ENCODE measurements at places on chromosomes 1 and 21.
A peak's percentile ranks its signal among the peaks of the same experiment; 100 is the strongest.

- DNase-seq, result no peak
Measured at GRCh38 chr1:106276871-106277270, 779.6 kb upstream of the PRMT6 start.

DNA sequence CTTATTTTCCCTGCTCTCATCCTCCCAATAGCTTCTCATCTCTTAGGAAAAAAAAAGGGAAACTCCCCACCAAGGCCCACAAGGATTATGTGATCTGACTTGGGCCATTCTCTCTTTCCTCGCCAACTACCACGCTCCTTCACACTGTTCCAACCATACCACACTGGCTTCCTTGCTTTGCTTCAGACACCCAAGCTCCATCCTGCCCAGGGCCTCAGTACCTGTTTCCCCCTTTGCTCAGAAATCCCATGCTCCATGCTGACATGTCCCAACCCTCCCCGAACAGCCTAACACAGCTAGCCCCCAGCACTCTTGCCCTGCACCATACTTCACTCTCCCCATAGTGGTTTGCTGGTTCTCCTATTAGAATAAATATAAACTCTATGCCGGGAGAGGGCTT, 39.2 kb downstream of the MAB21L3 start:
- DNase-seq, result no peak

GRCh38 chr1:189751311-189751710, 726.4 kb downstream of the BRINP3 start:
- DNase-seq, result peak; percentile 2

DNA sequence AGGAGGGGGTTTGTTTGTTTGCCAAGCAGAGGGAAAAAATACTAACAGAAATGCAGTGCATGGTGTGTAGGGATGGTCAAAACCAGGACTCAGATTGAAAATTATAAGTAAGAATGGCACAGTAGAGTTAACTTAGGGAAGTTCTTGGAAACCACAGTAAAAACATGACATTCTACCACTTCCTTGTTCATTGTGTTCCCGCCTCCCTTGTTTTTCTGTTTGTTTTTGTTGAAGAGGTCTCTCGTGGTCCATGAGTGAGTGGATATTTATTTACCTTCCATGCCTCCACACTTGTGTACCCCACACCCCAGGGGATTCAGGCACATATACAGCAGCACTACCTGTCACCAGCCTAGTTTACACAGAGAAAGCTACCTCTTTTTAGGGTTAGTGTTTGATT, 69.6 kb downstream of the OLFML2B start:
- DNase-seq, result no peak

DNA sequence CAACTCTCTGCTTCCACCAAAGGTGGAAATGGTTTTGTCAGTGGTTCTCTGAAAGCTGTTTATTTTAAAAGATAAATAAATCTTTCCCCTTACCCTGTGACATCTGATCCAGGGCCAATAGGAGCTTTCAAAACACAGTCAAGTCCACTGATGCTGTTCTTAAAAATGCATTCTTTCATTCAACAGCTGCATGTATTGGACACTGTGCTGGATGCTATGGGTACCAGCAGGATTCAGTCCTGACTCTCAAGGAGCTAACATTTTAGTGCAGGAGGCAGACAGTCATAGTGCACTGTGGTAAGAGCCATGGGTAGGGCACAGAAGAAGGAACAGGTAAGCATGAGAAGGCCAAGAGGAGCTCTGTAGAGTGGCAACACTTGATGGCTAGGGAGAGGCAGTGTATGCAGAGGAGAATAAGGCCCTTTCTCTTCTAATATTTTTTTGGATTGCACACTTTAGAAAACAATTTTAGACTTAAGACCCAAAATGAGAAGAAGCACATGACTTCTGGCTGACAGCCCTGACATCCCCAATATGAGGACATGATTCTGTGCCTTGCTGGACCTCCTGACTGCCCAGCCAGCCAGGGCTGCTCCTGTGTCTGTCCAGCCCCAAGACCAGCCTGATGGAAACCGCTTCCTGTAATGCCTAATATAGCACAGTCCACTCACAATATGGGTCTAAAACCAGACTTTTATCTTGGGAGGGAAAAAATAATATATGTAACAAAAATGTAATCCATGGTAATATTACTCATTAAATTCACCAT, 207.3 kb downstream of the SDCCAG8 start:
- no peak for DNase-seq

DNA sequence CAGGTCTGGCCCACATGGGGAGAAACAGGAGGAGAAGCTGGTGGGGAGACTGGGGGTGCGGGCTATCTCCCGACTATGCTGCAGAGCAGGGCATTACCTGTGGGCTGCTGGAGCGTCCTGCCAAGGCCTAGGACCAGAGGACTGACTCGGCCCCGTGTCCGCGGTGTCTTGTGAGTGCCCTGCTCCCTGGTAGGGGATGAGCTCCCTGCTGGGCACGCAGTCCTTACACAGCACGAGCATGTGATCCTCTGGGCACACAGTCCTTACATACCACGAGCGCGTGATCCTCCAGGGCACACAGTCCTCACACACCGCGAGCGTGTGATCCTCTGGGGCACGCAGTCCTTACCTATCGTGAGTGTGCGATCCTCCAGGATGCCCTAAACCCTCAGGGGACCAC, 31.8 kb upstream of the CSF3R start:
- no peak for DNase-seq

DNA sequence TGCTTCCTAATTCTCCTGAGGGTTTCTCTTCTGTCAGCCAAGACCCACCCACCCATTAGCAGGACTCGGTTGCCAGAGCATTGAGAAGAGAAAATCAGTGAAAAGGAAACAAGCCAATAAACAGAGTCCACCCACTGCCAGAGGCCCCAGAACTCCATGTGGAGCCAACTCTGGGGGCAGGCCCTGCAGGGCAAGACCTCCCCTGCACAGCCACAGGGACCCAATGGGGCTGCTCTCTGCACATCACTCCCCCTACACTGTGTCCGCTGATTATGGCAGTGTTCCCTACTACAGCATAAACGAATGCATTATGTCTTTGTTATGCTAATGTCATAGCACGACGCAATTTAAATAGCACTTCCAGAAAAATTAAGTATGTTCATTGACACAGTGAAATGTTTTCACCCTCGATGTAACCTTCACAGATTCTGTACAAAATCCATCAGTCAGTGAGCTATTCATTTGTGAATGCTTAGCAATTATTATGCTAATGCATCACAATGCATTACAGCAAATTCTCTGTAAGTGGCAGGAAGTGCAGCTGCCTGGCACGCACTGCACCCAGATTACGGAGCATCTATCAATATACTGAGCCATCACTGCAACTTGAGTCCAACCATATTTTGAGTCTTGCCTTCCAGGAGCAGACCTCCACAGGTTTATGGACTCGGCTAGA, 56.4 kb downstream of the GRIK3 start:
- DNase-seq, result no peak

DNA sequence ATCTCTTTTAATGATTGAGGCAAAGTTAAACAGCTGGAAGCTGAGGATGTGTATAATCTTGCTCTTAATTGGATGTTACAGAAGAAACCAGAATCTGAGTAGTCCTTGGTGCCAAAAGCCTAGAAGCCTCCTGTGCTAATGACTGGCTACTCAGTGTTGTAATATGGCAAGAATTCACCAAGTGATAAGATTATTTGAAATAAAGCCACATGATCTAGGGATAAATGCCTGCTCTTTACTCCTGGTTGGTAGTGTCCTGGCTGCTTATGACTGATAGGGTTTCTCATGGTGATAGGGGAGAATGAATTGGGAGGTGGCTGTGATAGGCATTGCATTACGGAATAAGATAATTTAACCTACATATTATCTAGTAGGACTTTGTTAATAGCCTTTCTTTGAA, 13.6 kb upstream of the MAB21L3 start:
- no peak for DNase-seq

DNA sequence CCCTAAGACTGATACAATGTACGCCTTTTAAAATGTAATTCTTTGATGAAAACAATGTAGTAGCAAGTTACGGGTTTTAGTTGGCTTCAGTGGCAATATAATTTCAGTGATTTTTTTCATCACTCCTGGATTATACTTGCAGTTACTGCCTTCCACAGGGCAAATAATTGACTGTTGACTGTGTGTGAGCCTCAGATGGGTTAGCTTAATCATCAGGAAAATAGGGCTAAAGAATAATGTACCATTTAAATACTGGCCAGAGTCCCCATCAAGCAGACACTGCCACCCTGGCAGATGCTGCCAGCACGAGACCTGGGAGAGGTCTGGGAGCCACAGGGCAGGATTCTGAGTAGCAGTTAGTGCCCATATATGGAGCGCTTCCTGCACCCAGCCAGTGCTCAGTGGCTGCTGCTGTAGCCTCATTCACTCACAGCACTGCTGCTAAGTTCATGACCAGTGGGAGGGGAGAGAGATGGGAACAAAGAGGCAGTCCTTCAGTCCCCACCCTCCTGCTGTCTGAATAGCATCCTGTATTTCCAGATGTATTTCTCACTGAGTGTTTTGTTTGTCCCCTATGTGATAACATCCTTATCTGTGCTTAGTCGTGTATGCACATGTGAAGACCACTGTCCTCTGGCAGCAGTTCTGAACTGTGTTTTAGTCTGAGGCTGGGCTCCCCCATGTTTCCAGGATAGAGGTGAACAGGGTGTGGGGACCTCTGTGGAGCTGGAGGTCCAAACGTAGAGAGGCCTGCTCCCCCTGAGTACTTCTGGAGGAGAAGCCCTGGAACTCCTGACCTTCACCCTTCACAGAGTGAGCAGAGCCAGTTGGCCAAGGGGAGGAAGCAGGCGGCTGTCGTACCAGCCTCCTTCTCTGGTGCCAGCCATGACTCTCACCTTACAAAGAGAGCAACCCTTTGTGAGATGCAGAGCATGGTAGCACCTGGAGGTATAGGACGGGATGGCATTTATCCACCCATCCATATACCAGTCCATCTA, 80.4 kb downstream of the ADARB1 start:
- no peak for DNase-seq

DNA sequence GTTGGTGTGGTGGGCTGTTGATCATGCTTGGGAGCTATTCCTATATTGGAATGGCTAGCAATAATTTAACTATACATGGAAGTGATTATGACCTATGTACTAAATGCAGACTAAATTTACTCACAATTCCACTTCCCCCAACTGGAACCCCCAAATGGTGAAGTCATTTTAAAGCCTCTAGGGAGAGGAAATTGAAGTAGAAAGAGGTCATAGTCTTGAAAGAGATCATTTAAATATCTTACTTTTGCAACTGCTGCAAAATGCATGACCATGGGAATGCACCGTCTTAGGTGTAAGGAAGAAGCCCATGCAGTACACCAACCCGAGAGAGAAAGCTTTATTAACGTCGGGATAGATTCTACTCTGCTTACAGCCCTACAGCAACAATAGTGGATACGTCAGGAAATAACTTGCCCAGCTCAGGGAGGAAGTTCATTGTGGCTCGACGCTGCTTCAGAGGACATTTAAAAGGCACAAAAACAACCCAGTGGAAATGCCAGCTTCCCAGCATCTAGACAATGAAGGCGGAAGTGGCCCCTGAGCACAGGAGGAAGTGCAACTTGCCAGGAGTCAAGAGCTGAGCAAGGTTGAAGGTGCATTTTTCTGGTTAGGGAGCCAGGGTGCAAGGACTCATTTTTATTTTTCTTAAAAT, 26.5 kb downstream of the CYYR1 start:
- DNase-seq, result no peak

DNA sequence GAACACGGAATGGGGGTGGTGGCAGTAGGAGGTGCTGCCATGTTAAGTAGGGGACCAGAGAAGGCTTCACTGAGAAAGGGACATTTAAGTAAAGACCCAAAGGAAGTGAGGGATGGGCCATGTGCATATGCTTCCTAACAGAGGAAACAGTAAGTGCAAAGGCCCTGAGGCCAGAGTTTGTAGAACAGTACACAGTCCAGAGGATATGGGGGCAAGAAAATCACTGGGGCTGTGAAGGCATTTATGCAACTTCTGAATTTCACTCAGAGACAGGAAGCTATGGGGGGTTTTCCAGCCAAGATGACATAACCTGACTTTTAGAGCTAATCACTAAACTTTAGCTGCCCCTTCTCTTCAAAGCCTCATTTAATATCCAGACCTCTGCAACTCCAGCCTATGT, 202.5 kb upstream of the EDN2 start:
- DNase-seq, result no peak

DNA sequence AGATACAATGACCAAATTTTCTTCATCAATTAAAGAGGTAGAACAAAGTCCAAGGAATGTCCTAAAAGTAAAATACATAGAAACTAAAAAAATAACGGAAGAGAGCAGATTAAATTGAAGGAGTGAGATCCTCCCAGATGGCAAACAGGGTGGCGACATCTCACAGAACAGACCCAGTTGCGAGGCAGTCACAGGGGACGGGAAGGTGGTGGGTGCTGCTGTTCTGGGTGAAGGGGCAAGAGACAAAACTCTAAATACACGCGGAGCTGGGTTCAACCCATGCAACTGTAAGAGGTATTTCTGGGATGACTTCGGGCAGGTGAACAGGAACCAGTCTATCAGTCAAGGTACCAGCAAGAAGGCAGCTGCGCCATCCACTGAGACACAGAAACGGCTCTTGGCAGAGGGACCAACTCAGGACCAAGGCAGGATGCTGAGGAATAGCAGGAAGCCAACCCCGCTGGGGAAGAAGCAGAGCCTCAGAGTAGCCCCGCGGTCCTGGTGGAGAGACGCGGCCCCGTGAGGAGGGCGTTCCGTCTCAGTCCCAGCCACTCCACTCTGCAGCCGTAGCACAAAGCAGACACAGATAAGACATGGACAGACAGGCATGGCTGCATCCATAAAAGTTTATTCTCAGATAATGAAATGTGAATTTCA, 32.2 kb downstream of the WDR4 start:
- DNase-seq, result no peak

DNA sequence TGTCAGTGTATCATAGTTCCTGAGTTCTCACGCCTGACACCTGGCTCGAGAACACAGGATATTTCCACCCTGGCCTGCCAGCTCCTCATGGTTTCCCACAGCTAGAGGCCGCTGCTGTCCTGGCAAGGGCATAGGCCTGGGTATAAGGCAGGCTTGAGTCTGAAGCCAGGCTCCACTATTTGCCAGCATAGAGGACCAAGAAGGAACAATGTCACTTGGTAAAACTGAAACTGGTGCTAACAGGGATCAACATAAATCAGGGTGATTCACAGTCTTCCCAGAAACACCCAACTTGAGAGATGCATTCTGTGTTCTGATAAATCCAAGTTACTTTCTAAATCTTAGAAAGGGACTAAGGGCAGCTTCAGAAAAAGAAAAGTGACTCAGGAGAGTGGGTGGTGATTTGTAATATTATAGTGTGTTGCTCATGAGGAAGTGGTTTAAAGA, 6.9 kb upstream of the S100A2 start:
- DNase-seq, result peak; percentile 88

GRCh38 chr1:57789936-57790335, 366.1 kb upstream of the DAB1 start:
- DNase-seq, result no peak

DNA sequence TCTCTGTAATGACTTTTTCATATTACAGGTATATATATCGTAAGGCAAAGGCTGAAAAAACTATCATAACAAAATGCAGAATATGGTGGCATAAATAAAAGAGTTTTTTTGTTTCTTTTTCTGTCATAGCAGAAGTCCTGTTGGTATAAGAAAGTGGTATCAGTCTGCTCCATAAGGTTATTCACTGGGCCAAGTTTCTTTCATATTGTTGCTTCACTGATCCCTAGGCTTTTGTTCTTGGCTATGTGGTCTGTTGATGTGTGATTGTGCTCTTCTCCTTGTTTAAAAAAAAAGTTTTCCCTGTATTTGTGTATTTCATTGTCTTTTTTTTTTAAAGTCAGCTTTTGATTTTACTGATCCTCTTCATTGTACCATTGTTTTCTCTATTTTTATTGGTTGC, 26.0 kb downstream of the PTBP2 start:
- no peak for DNase-seq

GRCh38 chr1:181129771-181130606, 41.5 kb downstream of the IER5 start:
- no peak for DNase-seq

- DNase-seq, result no peak
Measured at GRCh38 chr1:204295671-204296070, 64.1 kb downstream of the PLEKHA6 start.
